ENCODE measurements at places on chromosomes 11 and 22.

DNA sequence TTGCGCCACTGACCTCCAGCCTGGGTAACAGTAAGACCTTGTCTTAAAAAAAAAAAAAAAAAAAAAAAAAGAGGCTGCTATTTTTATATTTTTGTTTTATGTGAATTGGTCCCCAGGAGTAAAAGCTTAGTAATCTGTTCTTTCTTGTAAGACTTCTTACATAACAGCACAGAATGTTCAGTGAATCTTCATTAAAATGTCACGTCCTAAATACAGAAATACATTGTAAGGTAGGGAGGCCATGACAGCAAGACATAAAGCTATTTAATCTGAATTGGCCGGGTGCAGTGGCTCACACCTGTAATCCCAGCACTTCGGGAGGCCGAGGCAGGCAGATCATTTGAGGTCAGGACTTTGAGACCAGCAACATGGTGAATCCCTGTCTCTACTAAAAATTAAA is 64.2 kb downstream of the BID start:
- DNase-seq, result no peak

GRCh38 chr22:49915610-49916009 is 2.6 kb downstream of the ALG12 start:
- no peak for DNase-seq

GRCh38 chr11:94148189-94148588 is 19.5 kb downstream of the PANX1 start:
- no peak for DNase-seq

- no peak for DNase-seq
Observed at GRCh38 chr11:44309478-44310205, at the start of gene ALX4. ALX4 (minus strand) TSS chr11:44310139; CDS start chr11:44310062, 77 bp downstream.

DNA sequence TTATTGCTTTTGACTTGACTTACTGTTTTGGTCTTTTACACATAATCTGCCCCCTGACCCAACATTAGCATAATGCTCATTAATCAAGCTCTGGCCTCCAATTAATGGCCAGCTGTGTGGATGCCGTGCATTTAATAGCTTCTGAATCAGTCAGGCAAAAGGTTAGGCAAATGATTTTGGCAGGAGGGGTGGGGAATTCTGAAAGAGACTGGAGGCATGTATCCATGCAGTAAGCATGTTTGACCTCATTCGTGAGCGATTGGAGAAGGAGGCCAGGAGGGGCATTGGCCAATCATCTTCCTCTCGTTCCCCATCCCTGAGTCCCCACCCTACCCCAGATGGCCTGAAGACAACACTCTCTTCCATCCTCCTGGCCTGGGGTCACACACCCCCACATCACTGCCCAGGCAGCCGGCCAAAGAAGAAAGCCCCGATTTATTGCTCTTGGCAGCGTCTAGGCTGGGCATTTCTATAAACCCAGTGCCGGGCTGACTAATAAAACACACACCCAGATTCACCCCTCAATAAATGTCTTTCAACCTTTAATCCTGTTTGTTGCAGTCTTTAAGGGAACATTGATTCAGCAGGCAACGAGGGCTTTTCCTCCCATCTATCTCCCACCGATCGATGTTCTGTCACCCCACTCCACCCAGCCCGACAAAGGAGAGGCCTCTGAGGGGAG is 150.0 kb downstream of the OPCML start:
- DNase-seq, result no peak

DNA sequence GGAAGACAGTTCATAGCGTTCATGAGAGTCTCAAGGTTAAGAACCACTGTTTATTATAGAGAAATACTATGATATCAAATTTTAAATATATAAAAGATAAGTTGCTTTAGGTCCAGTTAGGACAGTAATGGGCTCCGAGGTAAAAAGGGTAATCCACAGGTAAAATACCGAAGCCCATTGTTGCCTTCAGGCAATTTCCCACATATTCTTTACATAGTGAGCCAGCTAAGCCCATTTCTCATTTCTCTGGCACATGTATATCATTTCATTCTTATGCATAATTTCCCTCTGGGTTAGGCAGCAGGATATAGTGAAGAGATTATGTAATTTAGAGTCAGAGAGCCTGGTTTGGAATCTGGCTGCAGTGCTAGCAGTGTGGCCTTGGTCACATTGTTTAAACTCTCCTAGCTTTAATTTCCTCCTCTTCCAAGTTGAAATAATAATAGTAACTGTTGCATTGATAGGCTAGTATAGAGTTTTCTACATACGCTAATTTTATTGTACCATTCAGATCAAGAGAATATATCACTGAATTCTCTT is 7.6 kb upstream of the POU2AF1 start:
- DNase-seq, result no peak

GRCh38 chr11:95680169-95680929 is 109.2 kb downstream of the FAM76B start:
- peak; percentile 12 for DNase-seq

Data from HFF-Myc (cell line).